ENCODE measurements at places on chromosomes 3 and 15.

- no peak for DNase-seq
Observed at GRCh38 chr3:85360742-85361387, 402.1 kb downstream of the CADM2 start.

- no peak for DNase-seq
Observed at GRCh38 chr15:40937762-40938535, 8.8 kb downstream of the DLL4 start.

DNA sequence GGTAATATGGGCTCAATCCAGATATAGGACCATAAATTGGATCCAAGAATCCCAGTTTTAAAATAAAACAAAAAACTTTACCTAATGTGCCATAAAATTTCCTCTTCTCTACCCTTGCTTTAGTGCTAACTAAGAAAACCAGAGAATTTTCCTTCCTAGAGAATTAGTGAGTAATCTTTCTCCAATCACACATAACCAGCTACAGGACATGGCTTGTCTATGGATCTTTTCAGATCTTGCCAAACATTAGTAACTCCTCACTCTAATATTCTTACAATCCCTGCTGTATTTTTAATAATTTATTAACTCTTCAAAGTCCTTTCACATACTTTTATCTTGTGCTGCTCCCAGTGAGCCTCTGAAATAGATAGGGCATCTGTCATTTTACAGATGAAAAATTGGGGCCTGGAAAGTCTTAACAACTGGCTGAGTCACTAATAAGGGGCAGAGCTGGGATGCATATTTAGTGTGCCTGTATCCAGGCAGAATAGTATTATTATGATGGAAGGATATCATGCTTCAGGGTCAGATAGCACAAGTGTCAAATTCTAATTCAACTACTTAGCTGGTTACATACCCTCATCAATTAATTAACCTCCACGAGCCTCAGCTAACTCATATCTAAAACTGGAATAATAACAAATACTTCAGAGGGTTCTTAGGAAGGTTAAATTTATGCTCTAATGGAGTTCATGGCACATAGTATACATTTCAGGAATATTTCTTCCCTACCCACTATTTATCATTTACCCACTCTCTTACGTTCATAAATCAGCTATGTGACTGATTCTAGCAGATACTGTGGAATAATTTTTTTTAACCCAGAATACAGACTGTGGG, 5.6 kb downstream of the ZBED2 start:
- DNase-seq: no peak

DNA sequence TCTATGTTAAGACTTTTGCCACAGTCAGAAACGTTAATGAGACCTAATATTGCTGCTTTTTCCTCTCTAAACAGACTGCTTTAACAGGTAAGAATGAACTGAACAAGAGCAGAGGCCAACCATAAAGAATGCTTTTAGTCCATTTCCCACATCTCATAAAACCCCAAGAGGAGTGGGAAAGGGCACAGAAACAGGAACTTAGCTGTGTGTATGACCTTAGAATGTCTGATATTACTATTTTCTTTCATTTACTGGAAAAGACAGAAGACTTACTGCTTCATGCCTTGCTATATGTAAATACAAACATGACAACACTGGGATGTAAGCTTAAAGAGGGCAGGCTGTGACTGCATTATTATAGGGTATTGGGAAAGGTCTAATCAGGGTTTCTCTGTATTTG, 115.0 kb downstream of the ISL2 start:
- no peak for DNase-seq

- DNase-seq: no peak
Observed at GRCh38 chr3:60215946-60216345, 1035.3 kb downstream of the FHIT start.

- DNase-seq: no peak
Observed at GRCh38 chr3:39531665-39532064, 64.2 kb downstream of the MOBP start.

- DNase-seq: no peak
Observed at GRCh38 chr15:74275957-74276356, 39.8 kb downstream of the CCDC33 start.

DNA sequence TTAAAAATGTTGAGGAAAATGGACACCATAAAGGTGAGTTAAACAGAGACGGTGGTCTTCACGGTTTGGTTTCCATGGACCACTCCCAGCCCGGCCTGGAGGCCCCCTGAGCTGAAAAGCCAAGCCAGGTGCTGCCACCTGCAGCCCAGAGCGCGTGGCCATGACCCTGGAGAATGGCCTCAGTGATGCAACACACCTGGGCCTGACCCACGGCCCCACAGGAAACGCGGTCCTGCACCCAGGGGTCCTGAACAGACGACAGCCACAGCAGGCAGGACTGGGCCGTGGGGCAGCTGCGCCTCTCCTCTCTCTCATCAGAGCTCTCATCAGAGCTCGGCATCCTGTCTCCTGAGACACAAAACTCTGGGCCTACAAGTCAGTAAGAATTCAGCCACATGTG, 64.1 kb downstream of the NIPA2 start:
- no peak for DNase-seq

- DNase-seq: no peak
Observed at GRCh38 chr3:132399054-132399929, 18.0 kb upstream of the DNAJC13 start.

DNA sequence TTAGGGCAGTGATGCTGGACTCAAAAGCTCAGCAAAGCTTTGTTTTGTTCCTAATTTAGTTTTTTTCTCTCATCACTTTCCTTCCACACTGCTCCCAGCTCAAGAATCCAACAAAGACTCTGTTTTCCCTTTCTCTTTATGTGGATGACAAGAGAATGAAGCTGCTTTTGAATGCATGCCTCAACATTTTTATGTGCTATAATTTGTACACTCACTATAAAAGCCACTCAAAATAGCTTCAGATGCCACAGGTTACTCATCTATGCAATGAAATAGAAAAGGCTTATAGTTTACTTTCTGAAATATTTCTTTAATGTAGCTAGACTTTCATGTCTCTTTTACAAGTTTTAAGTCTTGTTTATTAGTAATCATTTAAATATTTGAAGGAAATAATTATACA, 714.9 kb downstream of the OTOL1 start:
- no peak for DNase-seq

DNA sequence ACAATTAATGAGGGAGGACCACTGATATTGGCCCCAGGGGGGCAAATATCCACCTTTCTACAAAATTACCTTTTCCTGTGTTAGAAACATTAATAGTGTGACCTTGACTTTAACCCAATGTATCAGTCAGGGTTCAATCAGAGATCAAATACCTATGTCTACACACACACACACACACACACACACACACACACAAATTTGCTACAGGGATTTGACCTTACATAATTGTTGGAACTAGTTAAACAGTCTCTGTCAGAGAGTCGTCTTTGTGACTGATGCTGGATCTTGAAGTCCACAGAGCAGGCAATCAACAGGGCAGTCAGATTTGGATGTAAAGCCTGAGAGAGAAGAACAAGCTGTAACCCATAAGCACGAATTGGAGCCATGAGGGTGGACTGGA, 32.5 kb downstream of the TM4SF4 start:
- DNase-seq: no peak

DNA sequence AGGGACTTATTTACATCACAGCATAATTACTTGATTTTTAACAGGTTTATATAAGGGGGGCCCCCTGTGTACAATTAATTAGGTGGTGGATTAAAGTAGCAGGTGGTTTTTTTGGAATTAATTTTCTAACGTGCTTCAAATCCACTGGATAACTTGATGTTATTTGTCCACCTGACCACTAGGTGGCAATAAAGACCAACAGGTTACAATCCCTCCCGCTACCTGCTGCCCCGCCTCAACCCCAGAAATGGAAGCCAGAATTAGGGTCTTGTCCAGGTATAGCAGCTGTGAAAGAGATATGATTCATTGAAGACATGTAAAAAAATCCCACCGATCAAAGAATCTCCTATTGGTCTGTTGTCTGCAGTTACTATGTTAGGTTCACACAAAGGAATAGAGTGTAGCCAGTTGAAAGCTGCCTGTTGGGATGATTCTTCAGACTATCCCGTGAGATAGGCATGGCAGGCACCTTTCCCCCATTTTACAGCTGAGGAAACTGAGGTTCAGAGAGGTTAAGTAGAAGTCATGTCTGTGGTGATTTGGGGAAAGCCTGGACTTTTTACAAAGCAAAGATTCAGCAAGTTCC, 44.0 kb downstream of the MFSD1 start:
- DNase-seq: peak; percentile 9

DNA sequence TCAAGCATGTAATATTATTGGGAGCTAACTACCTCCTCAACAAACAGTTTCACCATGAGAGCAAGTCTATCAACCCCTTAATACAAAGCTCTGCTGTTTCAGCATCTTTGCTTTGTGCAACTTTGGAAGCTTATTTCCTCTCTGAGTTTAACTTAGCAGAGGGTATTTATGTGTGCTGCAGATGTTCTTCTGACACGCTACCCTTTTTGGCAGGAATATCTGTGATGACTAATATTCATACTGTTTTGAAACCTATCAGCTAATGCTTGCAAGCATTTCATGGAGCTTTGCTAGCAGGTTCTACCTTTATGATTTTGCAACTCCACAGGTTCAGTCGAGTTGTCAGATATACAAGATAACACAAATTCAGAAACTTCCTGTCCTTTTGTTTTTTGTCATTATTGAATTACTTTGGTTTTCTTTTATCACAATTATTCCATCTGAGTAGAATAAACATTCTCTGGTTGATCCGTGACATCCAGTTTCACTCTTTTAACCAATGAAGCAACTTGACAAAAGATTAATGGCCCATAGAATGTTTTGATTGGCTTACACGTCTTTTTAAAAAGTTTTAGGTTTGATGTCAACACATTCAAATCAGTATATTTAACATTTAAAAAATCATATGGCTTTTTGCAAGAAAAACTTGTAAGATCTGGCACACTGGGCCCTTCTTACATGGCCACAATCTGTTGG, 1.7 kb upstream of the SLC9A9 start:
- DNase-seq: no peak

GRCh38 chr3:188954590-188955208, 217.1 kb upstream of the TPRG1 start:
- peak; percentile 58 for DNase-seq

- no peak for DNase-seq
Observed at GRCh38 chr3:134362221-134362620, 12.0 kb downstream of the AMOTL2 start.

DNA sequence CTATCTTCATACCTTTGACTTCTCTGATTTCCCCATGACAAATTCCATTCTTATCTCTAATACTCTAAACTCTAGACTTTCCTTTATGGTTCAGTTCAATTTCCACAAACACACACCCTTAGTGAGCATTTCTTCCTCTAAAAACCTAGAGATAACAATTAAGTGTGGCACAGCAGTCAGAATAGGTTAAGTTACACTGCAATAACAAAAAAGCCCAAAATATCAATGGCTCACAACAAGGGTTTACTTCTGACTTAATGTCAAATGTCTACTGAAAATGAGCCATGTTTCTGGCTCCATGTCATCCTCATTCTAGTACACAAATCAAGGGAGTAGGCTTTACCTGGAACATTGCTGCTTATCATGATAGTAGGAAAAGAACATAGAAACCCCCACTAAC, 123.8 kb downstream of the TAFA4 start:
- no peak for DNase-seq

GRCh38 chr3:188179006-188179966, 25.3 kb downstream of the LPP start:
- DNase-seq: no peak

DNA sequence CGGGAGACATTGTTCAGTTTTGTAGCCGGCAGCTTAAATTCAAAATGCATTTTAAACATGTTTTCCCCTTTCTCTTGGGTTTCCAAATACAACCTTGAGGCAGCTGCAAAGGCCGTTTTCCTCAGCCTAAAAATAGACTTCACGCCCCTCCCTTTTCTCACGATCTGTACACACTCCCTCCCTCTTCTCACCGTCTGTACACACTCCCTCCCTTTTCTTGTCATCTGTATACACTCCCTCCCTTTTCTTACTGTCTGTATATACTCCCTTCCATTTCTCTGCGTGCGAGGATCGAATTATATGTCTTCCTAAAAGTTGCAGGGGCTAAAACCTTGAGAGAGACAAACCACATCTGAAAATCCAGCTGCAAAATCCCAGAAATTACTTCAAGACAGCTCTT, 8.9 kb downstream of the MUC4 start:
- no peak for DNase-seq

- DNase-seq: no peak
Observed at GRCh38 chr15:74206801-74207281, 4.3 kb upstream of the STRA6 start.

GRCh38 chr3:86988235-86988634, 2.7 kb downstream of the VGLL3 start:
- DNase-seq: no peak

GRCh38 chr15:65653801-65654521, 32.2 kb downstream of the SLC24A1 start:
- no peak for DNase-seq

DNA sequence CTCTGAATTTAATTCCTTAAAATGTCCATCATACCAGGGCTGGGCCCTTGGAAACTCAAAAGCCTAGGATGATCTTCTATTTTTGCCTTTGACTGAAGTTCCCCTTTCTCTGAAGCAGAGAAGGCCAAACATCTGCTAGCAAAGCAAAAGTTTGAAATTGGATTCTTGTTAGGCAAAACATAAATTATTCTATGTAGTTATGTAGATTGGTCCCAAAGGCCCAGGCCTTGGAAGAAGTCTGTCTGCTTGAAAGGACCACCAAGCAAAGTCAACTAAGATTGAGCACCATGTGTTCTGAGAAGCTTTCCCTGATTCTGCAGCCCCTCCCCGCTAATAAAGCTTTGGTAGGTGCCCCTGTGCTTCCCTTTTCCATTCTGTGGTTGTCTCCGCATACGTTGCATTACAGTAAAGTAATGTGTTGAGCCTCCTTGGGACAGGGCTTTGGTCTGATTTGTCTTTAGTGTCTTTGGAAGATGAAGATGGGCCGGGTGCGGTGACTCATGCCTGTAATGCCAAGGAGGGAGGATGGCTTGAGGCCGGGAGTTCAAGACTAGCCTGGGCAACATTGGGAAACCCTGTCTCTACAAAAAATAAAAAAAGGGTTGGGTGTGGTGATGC, 56.4 kb downstream of the RPL39L start:
- no peak for DNase-seq

DNA sequence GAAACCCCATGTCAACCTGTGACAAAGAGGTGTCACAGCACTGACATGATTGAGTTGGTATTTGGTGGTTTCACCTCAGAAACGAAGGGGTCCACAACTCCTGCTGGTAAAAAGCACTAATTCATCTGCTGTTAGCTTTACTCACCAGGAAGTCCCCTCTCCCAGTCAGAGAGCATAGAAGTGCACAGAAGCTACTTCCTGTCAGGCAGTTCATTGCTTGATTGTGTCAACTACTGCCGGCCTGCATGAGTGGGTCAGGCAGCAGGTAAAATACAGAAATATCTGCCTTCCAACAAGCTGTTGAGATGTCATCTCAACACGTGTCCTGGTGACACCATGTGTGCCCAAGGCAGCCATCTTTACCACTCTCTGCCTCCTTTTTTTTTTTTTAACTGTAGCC, 596.6 kb upstream of the NR2F2 start:
- no peak for DNase-seq

- DNase-seq: no peak
Observed at GRCh38 chr15:40155270-40155910, 5.5 kb upstream of the BUB1B start.

DNA sequence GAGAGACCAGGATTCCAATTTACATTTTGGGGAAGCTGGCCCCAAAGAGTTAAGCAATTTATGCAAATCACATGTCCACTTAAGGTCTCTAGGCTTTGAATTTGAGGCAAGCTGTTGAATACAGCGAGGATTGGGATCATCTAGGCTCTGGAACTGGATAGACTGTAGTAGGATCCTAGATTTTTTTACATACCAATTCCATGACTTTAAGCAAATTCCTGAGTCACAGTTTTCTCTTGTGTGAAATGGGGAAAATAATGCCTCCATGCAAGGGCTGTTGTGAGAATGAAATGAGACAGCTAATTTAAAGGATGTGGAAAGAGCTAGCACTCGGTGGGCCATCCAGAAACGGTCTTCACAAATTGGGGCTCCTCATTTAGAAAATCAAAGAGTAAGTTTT, 103.4 kb downstream of the MINAR1 start:
- no peak for DNase-seq

Data from effector CD4-positive, alpha-beta T cell (primary cell).